Smooth muscle cell of bladder (primary cell): ENCODE measurements at places on chromosomes 4 and X. TPM values are rescaled to one million over a fixed set of nuclear protein-coding genes. Genes with fewer than 3 reads are reported as not detected.

The SORCS2 gene
- total RNA-seq, result 1.1 and 3.8 TPM in 2 replicates

The NFXL1 gene
- total RNA-seq, result 4.6 and 5.9 TPM in 2 replicates

The RFC1 gene
- 43.5 and 49.5 TPM in 2 replicates for total RNA-seq

The MAGEH1 gene
- total RNA-seq, result 36.7 and 38.1 TPM in 2 replicates
